CD4-positive, alpha-beta T cell treated with Interleukin-2 at 100 ng/mL for 4 hours (primary cell): ENCODE measurements at places on chromosomes 12 and 14.

DNA sequence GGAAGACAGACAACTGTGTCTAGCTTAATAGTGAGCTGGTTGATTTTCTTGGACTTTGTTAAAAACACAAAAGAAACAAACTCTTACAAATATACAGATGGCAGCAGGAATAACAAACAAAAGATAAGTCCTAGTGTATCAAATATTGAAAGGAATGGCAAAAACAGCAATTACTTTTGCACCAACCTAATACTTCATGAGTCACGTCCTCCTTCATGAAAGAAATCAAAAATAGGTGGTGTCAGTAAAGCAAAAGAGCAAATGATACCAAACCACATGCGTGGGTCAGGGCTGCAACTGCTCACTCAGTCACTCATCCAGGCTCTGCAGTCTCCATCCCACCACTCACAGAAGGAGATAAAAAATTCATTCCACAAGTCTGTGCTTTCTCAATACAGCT, 11.8 kb downstream of the ATG14 start:
- no peak for DNase-seq

DNA sequence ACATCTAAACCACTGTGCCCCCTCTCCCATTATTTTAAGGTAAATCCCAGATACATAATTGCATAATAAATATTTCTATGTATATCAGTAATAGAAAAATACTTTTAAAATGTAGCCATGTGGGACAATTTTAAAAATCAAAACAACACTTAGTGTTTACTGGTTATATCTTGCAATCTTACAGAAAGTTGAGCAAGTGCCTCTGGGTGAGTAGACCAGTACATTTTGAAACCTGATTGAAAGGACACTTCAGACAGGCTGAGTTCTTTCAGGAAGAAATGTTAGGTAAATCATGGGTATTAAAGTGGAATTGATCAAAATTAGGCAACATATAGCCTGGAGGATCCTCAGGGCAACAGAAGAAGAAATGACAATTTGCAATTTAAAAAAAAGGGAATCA, 7.2 kb downstream of the SLC38A4 start:
- no peak for DNase-seq

DNA sequence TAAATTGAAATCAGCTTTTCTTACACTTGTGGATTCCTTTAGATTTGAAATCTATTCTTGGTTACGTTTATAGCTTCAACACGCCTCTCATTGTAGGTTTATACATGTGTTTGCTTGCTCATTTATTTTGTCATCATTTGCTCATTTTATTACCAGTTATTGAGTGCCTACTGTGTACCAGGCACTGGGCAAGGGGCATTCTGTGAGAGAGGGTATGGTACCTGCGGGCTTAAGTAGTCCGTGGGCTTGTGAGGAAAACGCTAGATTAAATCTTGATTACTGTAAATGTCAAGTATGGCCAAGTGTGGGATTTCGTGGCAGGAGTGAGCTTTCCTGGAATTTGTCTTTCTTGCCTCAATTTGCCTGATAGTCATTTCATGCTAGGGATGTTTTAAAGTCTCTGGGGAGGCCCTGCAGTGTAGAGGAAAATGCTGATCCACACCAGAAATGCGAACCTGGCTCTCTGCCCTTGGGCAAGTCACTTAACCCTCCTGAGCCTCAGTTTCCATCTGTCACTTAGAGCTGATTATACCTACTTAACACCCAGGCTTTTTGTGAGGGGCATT, 92.7 kb downstream of the CACNA1C start:
- DNase-seq = no peak

DNA sequence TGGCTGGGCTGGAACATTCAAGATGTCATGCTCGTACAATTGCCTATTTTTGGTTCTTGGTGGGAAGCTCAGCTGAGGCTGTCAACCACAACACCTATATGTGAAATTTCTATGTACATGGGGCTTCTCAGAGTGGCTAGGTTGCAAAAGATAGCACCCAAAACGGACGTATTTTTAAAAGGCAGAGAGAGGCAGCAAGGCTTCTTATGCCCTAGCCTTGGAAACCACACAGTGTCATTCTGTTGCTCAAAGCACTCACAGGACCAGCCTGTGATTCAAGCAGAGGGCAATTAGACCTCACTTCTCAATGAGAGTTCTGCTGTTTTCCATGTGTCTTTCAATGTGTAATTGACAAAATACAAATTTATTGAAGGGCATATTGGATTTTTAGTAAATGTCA, 134.0 kb downstream of the GXYLT1 start:
- no peak for DNase-seq

- no peak for DNase-seq
Measured at GRCh38 chr12:46462641-46463355, 90.2 kb upstream of the SLC38A2 start.

- DNase-seq = no peak
Measured at GRCh38 chr12:90970471-90970870, 15.5 kb upstream of the CCER1 start.

DNA sequence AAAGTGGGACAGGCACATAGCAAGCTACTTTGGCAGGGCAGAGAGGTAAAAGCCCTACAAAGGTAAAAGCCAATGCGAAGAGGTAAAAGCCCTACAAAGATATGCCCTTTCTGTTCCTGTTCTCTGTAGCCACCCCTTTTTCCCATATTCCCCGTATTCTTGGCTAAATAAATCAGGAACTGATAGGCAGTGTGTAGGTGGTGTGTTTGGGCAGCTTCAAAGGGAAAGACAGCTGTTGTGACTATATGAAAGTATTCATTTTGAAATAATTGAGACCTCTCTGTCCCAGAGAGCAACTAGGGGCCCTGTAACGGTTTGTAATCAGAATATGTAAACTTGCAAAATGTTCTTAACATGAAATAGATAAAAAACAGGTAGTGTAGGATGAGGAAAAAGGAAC, 11.3 kb upstream of the SLC41A2 start:
- no peak for DNase-seq

DNA sequence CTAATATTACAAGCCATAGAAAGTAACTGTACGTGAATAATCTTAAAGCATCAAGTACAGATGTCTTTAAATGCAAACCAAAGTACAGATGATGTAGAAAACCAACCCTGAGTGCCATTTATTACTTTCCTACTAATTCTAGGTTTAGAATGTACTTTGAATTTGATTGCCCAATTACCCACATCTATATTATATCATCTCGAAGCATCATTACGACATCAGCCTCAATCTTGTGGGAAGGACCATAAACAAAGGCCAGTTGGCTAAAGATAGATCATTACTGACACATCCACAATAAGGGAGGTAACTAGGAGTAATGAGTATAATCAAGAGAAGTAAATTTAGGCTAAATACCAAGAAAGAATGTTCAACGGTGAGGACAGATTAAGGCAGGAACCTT, 478.9 kb downstream of the BCAT1 start:
- DNase-seq = no peak

DNA sequence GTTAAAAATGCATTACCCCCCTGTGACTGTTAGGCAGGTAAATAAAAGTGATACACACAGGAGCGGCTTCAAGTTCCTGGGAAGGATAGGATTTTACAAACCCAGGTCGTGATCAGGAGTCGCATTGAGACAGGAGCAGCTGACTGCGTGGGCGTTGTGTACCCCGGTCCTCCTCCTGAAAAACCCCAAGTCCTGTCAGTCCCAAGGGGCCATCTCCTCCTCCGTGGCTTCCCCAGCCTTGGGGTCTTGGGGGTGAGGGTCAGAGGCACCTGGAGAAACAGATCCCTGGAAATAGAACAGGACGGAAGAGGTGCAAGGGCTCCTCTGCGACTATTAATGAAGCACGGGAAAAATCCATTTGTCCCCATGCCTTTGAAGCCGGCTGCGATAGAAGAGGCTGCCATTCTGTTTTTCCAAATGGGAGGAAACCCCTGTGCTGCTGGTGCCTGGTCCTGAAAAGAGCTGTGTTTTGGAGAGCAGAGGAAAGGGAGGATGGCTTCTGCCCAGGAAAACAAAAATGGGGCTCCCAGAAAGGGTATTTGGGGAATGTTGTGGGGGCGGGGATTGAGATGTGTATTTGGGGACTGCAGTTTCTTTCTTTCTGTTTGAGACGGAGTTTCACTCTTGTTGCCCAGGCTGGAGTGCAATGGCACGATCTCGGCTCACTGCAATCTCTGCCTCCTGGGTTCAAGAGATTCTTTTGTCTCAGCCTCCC, 143.1 kb downstream of the ZNF664 start:
- no peak for DNase-seq

- DNase-seq = no peak
Measured at GRCh38 chr12:80291108-80291754, 152.8 kb upstream of the PTPRQ start.

GRCh38 chr14:95431199-95432143, 85.0 kb downstream of the SYNE3 start:
- peak; percentile 6 for DNase-seq

- DNase-seq = no peak
Measured at GRCh38 chr14:101521473-101521915, 39.8 kb upstream of the DIO3 start.

- DNase-seq = no peak
Measured at GRCh38 chr14:39212693-39213092, 21.0 kb upstream of the MIA2 start.

GRCh38 chr12:27711317-27711682, 668 bp downstream of the MRPS35 start:
- DNase-seq = peak; percentile 5

- DNase-seq = no peak
Measured at GRCh38 chr14:90451443-90451842, 54.6 kb downstream of the CALM1 start.

- no peak for DNase-seq
Measured at GRCh38 chr12:101927036-101927435, 49.7 kb downstream of the DRAM1 start.

DNA sequence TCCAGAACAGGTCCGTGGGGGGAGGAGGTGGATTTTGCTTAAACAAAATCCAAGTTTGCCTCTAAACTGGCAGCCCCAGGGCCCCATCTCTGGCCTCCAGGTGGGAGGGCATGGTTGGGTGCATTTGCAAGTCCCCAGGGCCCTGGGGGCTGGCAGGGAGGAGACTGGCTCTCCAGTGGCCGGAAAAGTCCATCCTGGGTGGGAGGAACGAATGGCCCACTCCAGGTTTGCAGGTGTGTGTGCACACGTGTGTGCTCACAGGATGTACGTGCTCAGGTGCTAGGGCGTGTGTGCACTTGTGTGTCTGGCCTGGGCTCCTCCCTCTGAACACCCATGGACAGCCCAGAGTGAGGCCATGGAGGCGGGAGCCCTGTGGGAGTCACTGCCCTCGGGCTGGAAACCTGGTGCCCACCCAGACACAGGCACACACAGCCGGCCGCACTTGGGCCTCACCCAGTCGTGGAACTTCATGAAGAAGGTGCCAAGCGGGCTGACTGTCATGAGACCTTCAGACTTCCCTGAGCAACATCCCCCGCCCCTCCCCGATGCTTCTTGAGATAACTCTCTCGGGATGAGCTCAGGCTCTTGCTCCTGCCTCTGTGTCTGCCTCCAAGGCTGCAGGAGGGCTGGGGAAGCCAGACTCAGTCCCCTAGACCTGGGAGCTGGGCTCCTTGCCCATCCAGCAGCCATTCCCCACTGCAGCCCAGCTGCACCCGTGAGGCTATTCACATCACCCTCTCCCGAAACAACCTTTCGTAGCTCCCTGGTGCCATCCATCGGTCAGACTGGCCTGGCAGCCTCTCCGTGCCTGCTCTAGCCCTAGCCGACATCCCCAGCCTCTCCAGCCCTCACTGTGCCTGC, 9.4 kb downstream of the AHNAK2 start:
- no peak for DNase-seq

DNA sequence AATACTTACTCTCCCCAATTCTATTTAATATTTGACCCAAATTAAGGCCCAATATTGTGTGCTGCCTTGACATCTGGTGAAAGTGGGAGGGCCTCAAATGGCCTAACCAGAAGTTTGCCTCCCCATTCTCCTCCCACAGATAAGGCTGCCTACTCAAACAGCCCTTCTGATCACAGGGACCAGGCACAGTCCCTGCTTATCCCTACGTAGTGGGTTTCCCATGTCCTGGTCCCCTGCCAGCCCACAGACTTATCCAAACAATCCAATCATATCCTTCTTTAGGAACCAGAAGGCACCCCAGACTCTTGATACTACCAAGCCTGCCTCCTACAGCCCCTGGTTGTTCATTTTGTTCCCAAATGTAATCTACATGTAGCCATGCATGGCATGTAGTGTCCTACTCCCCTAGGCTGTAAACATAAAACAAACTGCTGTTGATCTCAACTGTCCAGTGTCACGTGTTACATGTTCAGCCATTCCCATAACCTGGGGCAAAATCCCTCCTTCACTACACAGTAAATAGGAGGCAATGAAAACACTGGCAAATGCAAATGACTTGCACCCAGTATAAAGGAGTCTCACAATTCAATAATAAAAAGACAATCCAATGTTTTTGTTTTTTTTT, 49.3 kb downstream of the EEA1 start:
- DNase-seq = no peak

DNA sequence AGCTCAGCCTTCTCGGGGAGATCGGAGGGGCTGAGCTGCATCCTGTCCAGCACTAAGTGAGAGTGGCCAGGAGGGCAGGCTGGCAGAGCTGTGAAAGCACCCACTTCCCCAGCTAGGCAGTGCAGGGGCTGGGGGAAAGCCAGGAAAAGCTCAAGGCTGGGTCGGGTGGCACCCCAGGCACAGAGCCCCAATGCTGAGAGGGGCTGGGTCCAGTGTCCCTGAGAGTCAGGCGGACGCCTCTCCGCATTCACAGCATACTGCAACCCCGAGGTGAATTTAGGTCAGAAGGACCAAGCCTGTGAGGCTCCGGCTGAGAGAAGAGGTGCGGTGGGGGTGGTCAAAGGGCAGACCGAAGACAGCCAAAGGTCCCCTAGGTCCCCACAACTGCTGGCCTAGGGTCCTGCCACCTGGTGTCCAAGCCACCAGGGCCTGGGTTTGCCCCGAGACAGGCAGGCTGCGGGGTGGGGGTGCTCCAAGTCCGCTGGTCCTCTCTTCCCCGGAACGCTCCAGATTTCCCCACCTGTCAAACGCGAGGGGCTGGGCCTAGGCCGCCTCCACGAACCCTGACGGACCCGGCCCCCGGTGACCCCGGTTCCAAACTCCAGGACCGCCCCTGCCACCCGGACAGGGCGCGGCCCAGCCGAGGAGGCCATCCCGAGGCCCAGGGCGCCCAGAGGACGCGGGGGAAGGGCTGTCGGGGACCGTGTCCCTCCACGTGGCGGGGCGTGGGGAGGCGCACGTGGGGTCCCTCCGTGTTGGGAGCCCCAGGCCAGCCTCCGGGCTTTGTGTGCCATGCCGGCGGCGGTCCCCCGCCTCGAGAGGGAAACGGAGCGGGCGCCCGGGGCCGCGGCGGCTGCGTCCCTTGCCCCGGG, 527 bp downstream of the CAMKK2 start:
- DNase-seq = peak; percentile 8

DNA sequence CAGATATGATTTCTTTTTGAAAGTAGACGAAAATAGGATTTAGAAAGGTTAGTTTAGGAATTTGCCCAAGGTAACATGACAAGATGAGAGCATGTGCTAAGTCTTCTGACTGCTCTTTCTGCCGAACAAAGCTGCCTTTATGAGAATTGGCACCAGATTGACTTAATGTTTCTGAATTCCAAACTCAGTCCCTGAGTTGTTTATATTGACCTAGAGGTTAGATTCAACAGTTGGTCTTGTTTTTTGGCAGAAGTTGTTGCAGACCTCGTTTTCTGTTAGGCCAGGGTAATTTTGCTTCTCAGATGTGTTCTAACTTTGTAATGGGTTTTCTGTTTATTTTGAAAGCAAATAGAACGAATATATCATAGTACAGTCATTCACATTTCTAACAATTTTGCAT, 61.5 kb upstream of the LRTM2 start:
- no peak for DNase-seq
